ENCODE measurements at places on chromosomes 11 and 22. TPM values are rescaled to one million over a fixed set of nuclear protein-coding genes. Genes with fewer than 3 reads are reported as not detected.

C1QTNF4 gene
- total RNA-seq = 0.61 TPM

TESMIN gene
- 5.7 TPM for total RNA-seq

POTEH gene
- total RNA-seq = not detected

NPTXR gene
- total RNA-seq = 8.6 TPM

SHISAL1 gene
- total RNA-seq = not detected

SLCO2B1 gene
- total RNA-seq = 2.4 TPM

TRIM3 gene
- 22.9 TPM for total RNA-seq

PKP3 gene
- total RNA-seq = not detected

TECTA gene
- 0.33 TPM for total RNA-seq

MPPED1 gene
- total RNA-seq = not detected

LARGE1 gene
- 1.0 TPM for total RNA-seq

VPREB1 gene
- total RNA-seq = not detected

P2RY2 gene
- not detected for total RNA-seq

CHRM1 gene
- total RNA-seq = not detected

CD151 gene
- 20.7 TPM for total RNA-seq

ARFGAP2 gene
- total RNA-seq = 142 TPM

GRAP2 gene
- 140 TPM for total RNA-seq

TST gene
- total RNA-seq = 0.58 TPM

JAM3 gene
- total RNA-seq = 6.8 TPM

DEPDC7 gene
- total RNA-seq = 1.4 TPM

Measured in CD4-positive, alpha-beta memory T cell (primary cell).